ENCODE measurements at places on chromosomes 5 and 9.
A peak's percentile ranks its signal among the peaks of the same experiment; 100 is the strongest.

GRCh38 chr9:30522061-30522460, 1862.4 kb upstream of the ACO1 start:
- H3K27ac ChIP-seq, result no peak overlapping the region
- no peak overlapping the region for H3K4me3 ChIP-seq
- no peaks in the 10 kb centered on the region for H3K36me3 ChIP-seq
- H3K4me1 ChIP-seq, result no peaks in the 10 kb centered on the region
- no peak for DNase-seq
- no peaks in the 10 kb centered on the region for H3K27me3 ChIP-seq

DNA sequence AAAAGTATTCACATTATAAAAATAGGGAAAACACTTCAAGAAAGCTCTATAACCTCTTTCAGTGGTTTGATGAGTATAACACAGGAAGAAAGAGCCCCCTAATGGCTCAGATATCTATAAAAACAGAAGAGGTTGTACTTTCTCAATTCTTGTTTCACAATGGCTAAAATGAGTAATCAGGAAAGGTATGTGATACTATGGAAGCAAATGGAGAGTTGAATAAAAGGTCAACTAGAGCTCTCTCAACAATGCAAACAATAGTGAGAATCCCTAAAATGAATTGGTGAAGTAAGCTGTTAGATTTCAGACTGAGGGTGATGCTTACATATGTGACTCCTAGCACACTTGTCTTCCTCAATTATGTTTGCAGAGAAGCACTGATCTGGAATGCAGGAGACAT, 584.6 kb upstream of the CDH18 start:
- no peaks in the 10 kb centered on the region for H3K36me3 ChIP-seq
- no peaks in the 10 kb centered on the region for H3K4me1 ChIP-seq
- no peak for DNase-seq
- H3K27me3 ChIP-seq, result no peaks in the 10 kb centered on the region
- no peak overlapping the region for H3K27ac ChIP-seq
- H3K4me3 ChIP-seq, result no peak overlapping the region

DNA sequence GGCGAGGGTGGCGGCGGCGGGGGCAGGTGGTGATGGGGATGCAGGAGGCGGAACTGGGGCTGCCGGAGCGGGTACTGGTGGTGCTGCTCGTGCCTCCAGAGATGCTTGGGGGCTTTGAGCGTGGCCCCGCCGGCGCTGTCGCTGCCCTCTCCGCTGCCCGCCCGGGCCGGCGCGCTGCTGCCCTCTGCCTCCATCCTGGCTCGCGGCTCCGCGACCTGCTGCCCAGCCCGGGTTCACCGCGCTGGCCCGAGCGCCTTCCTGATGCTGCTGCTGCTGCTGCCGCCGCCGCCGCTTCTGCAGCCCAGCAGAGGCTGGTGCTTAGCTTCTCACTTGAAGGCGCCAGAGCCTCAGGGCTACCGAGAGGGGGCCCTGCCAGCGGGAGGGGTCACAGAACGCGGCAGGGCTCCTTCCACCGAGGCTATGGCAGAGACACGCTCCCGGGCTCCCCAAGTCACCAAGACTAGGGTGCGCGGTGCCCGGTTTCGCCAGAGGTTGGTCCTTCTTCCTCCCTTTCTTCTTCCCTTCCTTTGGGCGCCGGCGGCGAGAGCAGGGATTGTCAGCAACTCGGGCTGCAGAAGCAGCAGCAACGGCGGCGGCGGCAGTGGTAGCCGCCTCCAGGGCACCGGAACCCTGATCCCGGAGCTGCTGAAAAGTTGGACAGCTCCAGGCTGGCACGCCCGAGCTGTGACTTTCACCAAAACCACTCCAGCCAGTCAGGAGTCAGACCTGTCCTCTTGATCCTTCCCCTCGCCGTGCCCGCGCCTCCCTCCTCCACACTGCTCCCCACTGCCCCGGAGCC, at the start of gene PDE4D:
TSS of gene PDE4D (minus strand) at position 298 of the 799 bp plus-strand sequence.
- H3K27me3 ChIP-seq, result peaks cover 12% of the 10 kb centered on the region
- peak; percentile 57 for DNase-seq
- no peak within 1 kb of the TSS for H3K4me3 ChIP-seq
- no peaks in the 10 kb centered on the region for H3K36me3 ChIP-seq
- H3K27ac ChIP-seq, result no peak within 1 kb of the TSS

DNA sequence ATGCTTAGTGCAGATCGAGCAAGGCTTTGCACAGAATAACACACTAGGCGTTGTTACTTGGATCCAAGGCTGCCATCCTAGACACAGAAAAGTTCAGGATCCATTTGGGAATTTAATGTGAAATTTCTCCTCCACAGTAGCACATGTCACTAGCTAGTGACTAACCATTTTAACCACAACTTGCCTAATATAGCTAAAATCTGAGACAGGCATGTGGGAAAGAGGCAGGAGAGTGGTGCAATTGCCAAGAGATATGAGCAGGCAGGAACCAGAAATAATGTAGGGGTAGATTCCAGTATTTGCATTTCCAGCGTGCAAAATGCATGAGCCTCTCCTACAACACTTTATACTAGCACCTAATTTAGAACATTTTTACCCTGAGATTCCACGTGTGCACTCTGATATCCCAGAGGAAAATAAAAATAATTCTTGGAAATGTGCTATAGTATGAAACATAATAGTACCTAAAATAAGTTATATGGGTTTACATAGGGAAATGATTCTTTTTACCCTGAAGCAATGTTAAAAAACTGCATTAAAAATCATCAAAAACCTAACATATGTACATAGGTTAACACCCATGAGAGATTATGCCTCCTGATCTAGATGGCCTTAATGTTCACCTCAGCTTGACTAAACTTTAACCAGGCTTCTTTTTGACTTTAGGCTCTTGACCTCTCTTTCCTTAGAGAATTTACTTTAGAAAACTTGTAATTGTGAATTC, 1230.6 kb upstream of the NUDT12 start:
- H3K36me3 ChIP-seq, result no peaks in the 10 kb centered on the region
- no peak overlapping the region for H3K27ac ChIP-seq
- H3K4me3 ChIP-seq, result no peak overlapping the region
- DNase-seq, result no peak

- no peaks in the 10 kb centered on the region for H3K27me3 ChIP-seq
- H3K4me1 ChIP-seq, result peaks cover 21% of the 10 kb centered on the region
- no peak overlapping the region for H3K4me3 ChIP-seq
- no peak for DNase-seq
These were observed 3.0 kb downstream of the PKN3 start for GRCh38 chr9:128705051-128705965.

DNA sequence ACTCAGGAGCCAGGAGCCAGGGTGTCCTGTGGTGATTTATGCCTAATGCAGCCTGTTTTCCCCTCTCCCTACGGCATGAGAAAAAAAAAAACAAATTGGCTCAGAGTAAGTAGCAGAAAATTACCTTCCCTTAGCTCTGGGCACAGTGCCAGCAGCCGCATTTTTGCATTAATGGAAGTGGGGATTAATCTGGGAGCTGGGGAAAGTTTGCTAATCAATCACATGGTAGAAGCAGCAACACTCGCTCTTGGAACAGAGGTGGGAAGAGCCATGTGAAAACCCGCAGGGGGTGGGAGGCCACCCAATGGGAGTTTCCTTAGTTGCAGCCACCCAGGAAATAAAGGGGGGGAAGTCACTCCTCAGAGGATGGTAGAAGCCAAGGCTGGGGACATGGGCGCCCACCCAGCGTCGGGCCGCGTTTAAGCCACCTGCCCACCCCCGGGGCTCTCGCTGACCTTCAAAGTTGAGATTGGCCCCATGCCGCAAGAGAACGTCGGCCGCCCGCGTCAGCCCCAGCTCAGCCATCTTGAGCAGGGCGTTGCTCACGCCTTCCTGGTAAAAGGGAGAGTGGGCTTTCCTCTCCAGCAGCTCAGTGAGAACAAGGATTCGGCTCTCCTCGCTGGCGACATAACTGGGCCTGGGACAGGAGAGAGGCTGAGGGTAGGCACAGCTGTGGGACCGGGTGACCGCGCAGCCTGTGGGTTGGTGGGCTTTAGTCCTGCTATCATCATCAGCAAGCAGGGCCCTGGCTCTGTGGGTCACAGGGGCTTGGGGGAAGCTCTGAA, 1.7 kb downstream of the ASB6 start:
- peaks cover 28% of the 10 kb centered on the region for H3K4me1 ChIP-seq
- peak overlapping the region; percentile 77 for H3K27ac ChIP-seq
- H3K27me3 ChIP-seq, result no peaks in the 10 kb centered on the region
- no peak overlapping the region for H3K4me3 ChIP-seq
- peak; percentile 82 for DNase-seq
- peaks cover 22% of the 10 kb centered on the region for H3K36me3 ChIP-seq

- DNase-seq, result no peak
- H3K27ac ChIP-seq, result no peak overlapping the region
- H3K4me3 ChIP-seq, result no peak overlapping the region
- no peaks in the 10 kb centered on the region for H3K4me1 ChIP-seq
These were observed 114.5 kb downstream of the SLC25A46 start for GRCh38 chr5:110853267-110853666.

- no peaks in the 10 kb centered on the region for H3K27me3 ChIP-seq
- H3K27ac ChIP-seq, result no peak overlapping the region
- H3K4me3 ChIP-seq, result no peak overlapping the region
- no peaks in the 10 kb centered on the region for H3K4me1 ChIP-seq
- H3K36me3 ChIP-seq, result no peaks in the 10 kb centered on the region
These were observed 547.3 kb upstream of the C9orf72 start for GRCh38 chr9:28120626-28121025.

GRCh38 chr5:172951371-172952033, 7.7 kb upstream of the RPL26L1 start:
- no peak for DNase-seq
- H3K27ac ChIP-seq, result no peak overlapping the region
- H3K4me3 ChIP-seq, result no peak overlapping the region
- H3K4me1 ChIP-seq, result no peaks in the 10 kb centered on the region

GRCh38 chr5:132422720-132423437, 53.4 kb downstream of the SLC22A5 start:
- no peak overlapping the region for H3K4me3 ChIP-seq
- peak overlapping the region; percentile 44 for H3K27ac ChIP-seq
- H3K27me3 ChIP-seq, result no peaks in the 10 kb centered on the region
- DNase-seq, result peak; percentile 82
- no peaks in the 10 kb centered on the region for H3K36me3 ChIP-seq

DNA sequence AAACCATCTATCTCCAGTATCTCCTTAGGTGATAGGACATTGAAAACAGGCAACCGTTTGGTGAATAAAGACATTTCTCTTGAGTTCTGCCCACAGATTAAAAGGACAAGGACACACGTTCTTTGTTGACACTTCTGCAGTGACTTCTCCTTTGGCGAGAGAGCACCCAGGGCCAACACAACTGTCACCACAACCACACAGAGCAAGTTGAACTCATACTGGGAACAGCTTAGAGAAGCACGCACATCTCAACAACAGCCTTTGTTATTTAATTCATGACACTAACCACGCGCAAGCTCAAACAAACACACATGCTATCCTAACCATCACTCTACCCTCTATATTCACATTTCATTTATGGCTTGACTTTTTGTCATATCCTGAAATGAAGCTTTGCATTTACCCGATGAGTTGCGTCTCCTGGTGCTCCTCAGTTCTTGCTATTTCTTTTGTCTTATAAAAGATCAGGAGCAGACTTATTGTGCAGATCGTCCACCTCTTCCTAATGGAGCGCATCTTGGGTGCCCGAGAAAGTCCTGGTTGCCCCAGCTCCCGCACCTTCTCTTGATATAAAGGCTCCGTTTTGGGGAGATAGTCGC, 543 bp downstream of the ST8SIA4 start:
- peaks cover 20% of the 10 kb centered on the region for H3K4me1 ChIP-seq
- peak; percentile 4 for DNase-seq
- no peaks in the 10 kb centered on the region for H3K27me3 ChIP-seq
- no peak overlapping the region for H3K4me3 ChIP-seq
- H3K27ac ChIP-seq, result no peak overlapping the region

DNA sequence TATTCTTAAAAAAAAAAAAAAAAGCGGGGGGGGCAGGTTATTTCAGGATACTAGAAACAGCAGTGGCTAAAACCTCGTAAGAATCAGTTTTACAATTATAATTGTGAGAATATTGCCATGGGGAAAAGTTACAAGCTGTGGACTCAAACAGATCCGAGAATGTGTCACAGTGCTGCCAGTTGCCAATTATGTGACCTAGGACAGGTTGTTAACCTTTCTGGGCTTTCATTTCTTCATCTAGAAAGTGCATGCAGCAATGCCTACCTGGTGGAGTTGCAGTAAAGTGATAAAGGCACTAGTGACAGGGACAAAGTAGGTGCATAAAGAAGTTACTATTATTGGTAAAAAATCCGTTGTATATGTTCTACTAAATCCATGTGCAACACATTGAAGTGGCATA, 75.8 kb downstream of the CDH6 start:
- no peak for DNase-seq
- H3K36me3 ChIP-seq, result no peaks in the 10 kb centered on the region
- no peaks in the 10 kb centered on the region for H3K27me3 ChIP-seq
- no peak overlapping the region for H3K4me3 ChIP-seq
- no peaks in the 10 kb centered on the region for H3K4me1 ChIP-seq
- H3K27ac ChIP-seq, result no peak overlapping the region

- H3K4me3 ChIP-seq, result no peak overlapping the region
- H3K27me3 ChIP-seq, result no peaks in the 10 kb centered on the region
- DNase-seq, result no peak
- H3K4me1 ChIP-seq, result peaks cover 3% of the 10 kb centered on the region
- no peak overlapping the region for H3K27ac ChIP-seq
These were observed 50.0 kb downstream of the TSSK1B start for GRCh38 chr5:113384782-113385285.

DNA sequence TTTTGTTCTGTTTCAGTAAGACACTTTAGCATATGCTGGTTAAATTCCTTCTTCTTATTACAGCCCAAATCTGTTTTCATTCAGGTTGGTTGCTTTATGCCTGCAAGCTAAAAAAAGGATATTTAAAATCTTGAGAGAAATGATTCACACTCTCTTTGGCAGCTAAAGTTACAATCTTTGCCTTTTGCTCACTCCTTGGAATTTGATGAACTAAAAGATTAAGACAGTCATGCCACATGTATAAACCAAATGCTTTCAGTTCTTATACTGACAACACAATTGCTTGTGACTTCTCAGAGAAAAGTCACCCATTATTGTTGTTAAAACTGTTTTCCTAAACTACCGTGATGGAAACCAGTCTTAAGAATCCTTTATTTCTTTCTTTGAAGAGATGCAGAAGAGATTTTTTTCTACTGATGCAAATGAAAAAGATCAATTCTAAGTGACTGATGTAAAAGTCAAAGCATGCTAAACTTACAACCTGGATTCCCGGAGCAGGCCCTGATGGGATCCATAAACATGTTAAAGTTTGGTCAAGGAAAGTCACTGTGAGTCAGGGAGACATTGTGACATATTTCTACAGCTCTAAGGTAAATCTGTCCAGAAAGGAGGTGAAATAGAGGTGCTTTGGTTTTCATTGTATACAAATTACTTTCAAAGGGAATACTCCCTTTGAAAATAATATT, 144.2 kb upstream of the CDH10 start:
- no peaks in the 10 kb centered on the region for H3K36me3 ChIP-seq
- DNase-seq, result no peak
- no peaks in the 10 kb centered on the region for H3K27me3 ChIP-seq

DNA sequence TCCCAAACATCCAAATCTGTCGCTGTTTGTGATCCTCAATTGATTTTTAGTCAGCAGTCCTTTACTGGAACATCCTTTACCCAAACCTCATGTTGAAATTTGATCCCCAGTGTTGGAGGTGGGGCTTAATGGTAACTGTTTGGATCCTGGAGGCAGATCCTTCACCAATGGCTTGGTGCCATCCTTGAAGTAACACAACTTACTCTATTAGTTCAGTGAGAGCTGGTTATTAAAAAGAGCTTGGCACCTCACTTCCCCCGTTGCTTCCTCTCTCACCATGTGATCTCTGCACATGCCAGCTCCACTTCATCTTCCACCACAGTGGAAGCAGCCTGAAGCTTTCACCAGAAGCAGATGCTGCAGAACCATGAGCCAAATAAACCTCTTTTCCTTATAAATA, 40.3 kb downstream of the DNAJB5 start:
- H3K36me3 ChIP-seq, result no peaks in the 10 kb centered on the region
- no peak overlapping the region for H3K4me3 ChIP-seq
- no peaks in the 10 kb centered on the region for H3K27me3 ChIP-seq
- H3K4me1 ChIP-seq, result no peaks in the 10 kb centered on the region
- no peak for DNase-seq
